HFFc6 (cell line): ENCODE measurements at places on chromosomes 2 and 18.

- H3K27me3 ChIP-seq: peaks cover 1% of the 10 kb centered on the region
- no peak for DNase-seq
- H3K4me1 ChIP-seq: peaks cover 51% of the 10 kb centered on the region
- H3K4me3 ChIP-seq: no peak overlapping the region
- H3K36me3 ChIP-seq: no peaks in the 10 kb centered on the region
These were observed 28.2 kb upstream of the YWHAQ start for GRCh38 chr2:9658972-9659371.

- DNase-seq: no peak
- H3K4me1 ChIP-seq: peaks cover 7% of the 10 kb centered on the region
- H3K27ac ChIP-seq: no peak overlapping the region
- H3K27me3 ChIP-seq: peaks cover 17% of the 10 kb centered on the region
- H3K36me3 ChIP-seq: no peaks in the 10 kb centered on the region
- no peak overlapping the region for H3K4me3 ChIP-seq
These were observed 4.3 kb upstream of the GALNT1 start for GRCh38 chr18:35577045-35577848.

- H3K4me1 ChIP-seq: peaks cover 68% of the 10 kb centered on the region
- H3K36me3 ChIP-seq: peaks cover 21% of the 10 kb centered on the region
- H3K27ac ChIP-seq: no peak overlapping the region
- DNase-seq: no peak
These were observed 55.1 kb downstream of the ATP8B1 start for GRCh38 chr18:57747809-57748680.

DNA sequence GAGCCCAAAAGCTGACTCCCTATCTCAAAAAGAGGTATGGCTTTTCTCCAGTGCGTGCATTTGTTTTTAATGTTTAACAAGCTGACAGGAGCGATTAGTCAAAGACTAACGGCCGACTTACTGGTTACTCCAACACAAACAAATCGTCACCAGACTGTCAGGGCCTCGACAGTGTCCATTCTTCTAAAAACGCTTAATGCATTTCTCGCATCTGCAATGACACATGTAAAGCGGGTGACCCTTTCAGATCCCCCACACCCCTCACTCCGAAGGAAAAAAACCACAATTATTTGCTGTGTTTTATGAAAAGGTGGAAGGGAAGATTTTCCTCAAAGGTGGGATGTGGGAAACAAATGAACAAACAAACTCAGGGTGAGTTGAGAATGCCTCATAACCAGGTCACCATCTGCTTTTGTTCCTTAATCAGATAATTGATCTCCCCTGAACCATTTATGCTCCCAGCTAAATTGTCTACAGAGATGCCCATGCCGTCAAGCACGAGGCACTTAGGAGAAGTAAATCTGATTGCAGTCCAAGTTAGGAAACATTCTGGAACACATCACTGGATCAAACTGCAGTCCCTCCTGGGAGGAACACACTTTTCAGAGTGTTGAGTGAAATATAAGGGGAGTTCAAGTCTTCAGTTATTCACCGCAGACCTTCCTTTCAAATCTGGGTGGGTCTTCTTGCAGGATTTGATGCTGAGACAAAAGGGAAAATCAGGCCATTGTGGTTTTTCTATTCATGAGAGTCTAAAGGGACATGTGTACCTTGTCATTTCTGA lies 340.8 kb downstream of the CMPK2 start:
- H3K27me3 ChIP-seq: peaks cover 5% of the 10 kb centered on the region; the same call in 1 of the 2 replicates
- H3K36me3 ChIP-seq: no peaks in the 10 kb centered on the region
- no peak overlapping the region for H3K27ac ChIP-seq
- H3K4me1 ChIP-seq: no peaks in the 10 kb centered on the region
- no peak for DNase-seq

GRCh38 chr18:7789856-7790552 lies 222.9 kb downstream of the PTPRM start:
- no peak overlapping the region for H3K4me3 ChIP-seq
- H3K27me3 ChIP-seq: no peaks in the 10 kb centered on the region; the same call in 1 of the 2 replicates
- DNase-seq: peak; percentile 30
- H3K4me1 ChIP-seq: no peaks in the 10 kb centered on the region; the same call in 1 of the 2 replicates
